Naive thymus-derived CD8-positive, alpha-beta T cell (primary cell): ENCODE measurements at places on chromosomes 11 and 22. TPM values are rescaled to one million over a fixed set of nuclear protein-coding genes. Genes with fewer than 3 reads are reported as not detected.

SCO2 gene
- total RNA-seq = not detected

OR8A1 gene
- not detected for total RNA-seq

ZMAT5 gene
- 23.8 TPM for total RNA-seq

F2 gene
- not detected for total RNA-seq

SLC15A3 gene
- total RNA-seq = 14.9 TPM

GDPD4 gene
- not detected for total RNA-seq

TMEM191B gene
- total RNA-seq = 12.4 TPM

PPP1R14B gene
- total RNA-seq = 39.1 TPM

SLC6A5 gene
- not detected for total RNA-seq

DRD4 gene
- total RNA-seq = 1.4 TPM

NFRKB gene
- total RNA-seq = 60.1 TPM

SIK2 gene
- total RNA-seq = 11.6 TPM

SLC5A4 gene
- not detected for total RNA-seq
